GM20000 (cell line): ENCODE measurements at places on chromosomes 4 and X.
A peak's percentile ranks its signal among the peaks of the same experiment; 100 is the strongest.

DNA sequence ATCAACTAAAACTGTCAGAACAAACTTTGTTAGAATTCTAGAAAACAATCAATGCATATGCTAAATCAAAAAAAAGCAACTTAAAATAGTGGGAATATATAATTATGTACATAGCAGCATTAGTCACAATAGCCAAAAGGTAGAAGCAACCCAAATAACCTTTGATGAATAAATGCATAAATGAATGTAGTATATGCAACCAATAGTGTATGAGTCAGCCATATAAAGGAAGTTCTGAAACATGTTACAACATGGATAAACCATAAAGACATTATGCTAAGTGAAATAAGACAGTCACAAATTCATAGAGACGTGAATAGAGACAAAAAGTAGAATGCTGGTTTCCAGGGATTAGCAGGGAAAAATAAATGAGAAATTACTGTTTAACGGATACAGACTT, 762.8 kb upstream of the INTU start:
- no peak for DNase-seq

- peak; percentile 7 for DNase-seq
Measured at GRCh38 chrX:15299941-15300851, 15.2 kb downstream of the ASB11 start.

DNA sequence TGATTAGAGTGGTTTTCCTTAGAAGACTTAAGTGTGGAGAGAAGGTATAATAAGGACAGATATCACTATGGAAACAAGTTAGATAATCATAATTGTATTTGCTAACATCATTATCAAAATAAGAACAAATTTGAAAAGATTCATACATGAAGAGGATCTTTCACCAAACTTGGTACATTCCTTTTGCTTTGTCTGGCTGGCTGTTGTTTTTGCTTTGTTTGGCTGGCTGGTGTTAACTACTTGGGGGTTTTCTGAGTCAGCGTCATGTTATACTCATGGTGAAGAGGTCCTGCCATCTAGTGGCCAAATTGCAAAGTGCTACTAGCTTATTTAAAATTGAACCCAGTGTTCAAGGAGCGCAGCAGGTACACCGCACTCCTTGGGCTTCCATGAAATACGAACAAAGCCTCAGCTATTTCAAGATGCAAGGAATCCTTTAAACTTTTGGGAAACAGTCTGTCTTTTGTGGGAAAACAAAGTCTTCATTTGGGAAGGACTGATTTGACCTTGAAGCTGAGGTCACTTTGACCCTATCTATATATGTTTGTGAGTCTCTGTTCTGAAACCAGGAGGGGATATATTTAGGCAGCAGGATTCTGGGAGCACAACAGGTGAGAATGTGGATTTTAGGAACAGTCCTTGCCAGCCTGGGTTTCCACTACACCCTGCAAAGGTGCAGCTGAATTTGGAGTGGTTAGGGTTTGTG, 129.7 kb downstream of the PLS3 start:
- peak; percentile 29 for DNase-seq

DNA sequence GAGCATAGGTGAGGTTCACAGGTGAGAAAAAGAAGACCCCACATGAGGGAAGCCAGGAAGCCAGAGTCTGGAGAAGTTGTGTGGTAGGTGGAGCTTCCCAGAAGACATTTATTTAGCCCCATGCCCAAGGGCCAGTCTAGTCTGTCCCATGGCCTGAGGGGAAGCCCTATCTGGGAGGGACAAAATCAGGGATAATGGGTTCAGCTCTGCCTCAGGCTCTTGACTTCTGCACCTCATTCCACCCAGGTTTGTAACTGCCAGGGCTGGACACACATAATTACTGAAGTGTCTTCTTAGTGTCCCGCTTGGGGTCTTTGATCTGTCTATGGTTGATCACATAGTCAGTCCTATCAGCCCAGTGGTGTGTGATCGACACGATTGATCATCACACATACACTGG, 36.0 kb downstream of the TSC22D3 start:
- DNase-seq = no peak

DNA sequence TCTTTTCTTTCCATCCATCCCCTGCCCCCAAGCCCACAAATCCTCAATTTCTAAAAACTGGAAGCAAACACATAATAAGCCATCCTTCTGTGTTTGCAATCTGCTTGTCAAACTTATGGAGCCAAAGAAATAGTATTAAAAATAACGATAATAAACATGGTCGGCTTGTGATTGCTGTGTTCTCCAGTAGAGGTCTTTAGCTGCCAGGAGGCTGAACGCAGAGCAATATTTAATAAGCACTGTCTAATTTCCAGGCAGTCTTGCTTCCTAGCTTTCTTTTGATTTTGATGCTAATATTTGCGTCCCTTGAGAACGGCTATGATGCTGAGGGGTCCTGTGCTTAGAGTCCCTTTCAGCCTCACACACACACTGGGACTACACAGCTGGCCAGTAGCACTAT, 3.2 kb upstream of the HELT start:
- DNase-seq = no peak

GRCh38 chrX:119017077-119017476, 42.7 kb downstream of the LONRF3 start:
- DNase-seq = no peak

GRCh38 chrX:151789179-151789800, 54.7 kb downstream of the CNGA2 start:
- no peak for DNase-seq

- no peak for DNase-seq
Measured at GRCh38 chr4:7727749-7728148, 211.9 kb downstream of the AFAP1 start.

DNA sequence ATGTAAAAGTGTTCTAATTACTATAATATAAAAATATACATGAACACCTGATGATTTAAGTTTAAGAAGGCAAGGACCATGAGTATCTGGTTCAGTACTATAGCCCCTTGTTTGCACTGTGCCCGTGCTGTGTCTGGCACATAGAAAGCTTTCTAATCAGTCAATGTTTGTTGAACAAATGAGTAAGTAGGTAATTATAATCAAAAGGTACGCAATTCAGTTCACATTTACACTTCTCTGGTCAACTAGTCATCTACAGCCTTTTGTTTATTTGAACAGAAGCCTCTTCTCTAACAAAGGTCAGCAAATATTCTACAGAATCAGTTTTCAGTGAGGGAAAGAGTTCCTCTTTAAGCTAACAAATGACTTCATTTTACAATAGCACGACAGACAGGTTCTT, 523.3 kb downstream of the SMARCA1 start:
- no peak for DNase-seq

DNA sequence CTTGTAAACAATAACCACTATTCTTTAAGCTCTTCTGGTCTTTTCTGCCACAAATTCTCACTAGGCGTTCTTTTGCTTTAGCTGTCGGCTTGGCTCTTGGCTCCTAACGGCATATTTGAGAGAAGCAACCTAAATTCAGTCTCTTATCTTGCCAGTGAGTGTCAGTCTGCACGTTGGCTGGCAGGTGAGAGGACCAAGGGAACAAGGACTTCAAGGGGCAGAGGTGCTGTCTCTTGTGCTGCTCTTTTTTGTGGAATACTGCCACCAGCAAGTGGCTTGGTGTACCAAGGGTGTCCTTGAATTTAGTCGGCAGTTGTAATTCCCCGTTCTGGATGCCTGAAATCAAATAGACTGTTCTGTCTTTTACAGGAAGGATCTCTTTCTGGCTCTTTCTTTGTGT, 77.8 kb upstream of the SLC4A4 start:
- DNase-seq = no peak

- no peak for DNase-seq
Measured at GRCh38 chr4:119281393-119281792, 40.5 kb downstream of the FABP2 start.

- DNase-seq = no peak
Measured at GRCh38 chrX:50586980-50587379, 116.4 kb upstream of the DGKK start.

DNA sequence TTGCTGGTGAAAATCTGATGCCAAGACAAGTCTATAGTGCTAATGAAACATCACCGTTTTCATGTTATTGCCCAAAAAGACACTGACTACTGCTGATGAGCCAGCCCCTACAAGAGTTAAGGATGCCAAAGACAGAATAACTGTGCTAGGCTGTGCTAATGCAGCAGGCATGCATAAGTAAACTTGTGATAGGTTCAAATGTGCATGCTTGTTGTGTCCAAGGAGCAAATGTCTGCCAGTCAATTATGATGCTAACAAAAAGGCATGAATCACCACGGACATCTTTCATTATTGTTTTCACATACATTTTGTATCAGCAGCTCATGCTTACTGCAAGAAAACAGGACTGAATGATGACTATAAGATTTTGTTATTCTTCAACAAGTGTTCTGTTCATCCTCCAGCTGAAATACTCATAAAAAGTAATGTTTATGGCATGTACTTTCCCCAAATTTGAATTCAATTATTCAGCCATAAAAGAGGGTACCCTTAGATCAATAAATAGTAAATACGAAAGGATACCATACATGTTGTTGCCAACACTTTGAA, 306.9 kb upstream of the ARSJ start:
- no peak for DNase-seq

GRCh38 chr4:183142571-183143550, 43.8 kb downstream of the WWC2 start:
- no peak for DNase-seq

GRCh38 chrX:96387801-96388200, 296.8 kb upstream of the DIAPH2 start:
- no peak for DNase-seq

DNA sequence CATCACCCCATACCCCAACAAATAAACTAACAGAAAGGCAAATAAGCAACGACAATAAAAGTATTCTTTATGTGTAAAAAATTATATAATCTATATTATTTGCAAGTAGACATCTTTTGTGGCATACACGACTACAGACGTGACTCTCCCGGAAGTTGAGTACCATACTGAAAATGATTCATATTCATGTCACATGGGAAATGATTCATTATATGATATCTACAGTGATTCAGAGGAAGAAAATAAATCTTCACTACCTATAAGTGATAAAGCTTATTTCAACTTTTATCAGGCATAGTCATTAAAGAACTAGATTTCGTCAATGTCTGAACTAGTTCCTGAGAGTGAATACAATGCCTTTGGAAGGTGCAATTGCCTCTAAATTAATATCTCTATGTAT, 4.6 kb upstream of the ANTXR2 start:
- no peak for DNase-seq

- no peak for DNase-seq
Measured at GRCh38 chrX:38275615-38276014, 51.7 kb downstream of the RPGR start.

DNA sequence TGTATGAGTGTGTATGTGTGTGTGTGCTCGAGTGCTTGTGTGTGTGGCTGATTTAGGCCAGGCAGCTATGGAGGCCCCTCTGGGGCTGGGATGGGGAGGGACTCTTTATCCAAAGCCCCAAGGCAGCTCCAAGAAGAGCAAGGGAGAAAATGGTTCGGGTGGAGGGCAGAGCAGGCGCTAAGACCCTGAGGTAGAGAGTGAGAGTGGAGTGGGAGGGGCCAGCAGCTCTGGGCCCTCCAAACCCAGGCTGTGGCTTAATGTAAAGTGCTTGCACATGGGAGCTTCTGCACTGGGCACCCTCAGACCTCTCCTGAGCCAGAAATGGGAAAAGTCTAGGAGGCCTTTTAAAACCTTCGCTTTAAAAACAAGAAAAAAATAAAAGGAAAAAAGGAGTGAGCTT, 233.5 kb upstream of the PSAPL1 start:
- no peak for DNase-seq

DNA sequence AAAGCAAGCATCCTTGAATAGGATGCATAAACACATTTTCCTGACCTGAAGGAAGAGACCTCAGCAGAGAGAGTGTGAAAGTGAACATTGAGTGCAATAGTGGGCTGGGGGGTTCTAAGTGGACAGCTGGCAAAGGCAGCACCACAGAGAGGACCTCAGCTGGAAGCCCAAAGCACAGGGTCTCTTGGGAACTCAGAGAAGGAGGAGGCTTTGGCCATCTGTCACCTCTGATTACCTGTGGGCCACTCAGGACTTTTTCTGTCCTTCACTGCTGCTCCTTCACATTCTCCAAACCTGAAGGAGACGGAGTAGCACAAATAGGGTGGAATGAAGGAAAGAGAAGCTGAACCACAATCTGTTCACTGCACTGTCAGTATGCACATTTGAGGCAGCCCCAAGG, 37.9 kb upstream of the FAT4 start:
- DNase-seq = no peak

DNA sequence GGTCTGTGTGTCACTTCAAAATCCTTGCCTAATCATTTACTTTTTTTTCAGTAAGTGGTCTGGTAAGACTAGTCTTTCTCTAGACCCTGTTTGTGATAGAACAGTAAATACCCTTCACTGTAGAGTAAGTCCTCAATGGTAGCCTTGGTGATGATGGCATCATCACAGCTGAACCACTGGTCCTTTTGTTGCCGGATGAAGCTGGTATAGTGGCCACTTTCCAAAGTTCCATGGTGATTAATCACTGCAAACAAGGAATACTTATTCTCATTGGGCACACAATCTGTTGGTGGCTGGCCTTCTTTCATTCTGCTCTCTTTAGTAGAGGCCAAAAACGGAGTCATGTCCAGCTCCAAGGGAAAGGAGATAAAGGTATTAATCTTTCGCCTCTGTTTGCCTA, 2.9 kb downstream of the USP51 start:
- DNase-seq = no peak

DNA sequence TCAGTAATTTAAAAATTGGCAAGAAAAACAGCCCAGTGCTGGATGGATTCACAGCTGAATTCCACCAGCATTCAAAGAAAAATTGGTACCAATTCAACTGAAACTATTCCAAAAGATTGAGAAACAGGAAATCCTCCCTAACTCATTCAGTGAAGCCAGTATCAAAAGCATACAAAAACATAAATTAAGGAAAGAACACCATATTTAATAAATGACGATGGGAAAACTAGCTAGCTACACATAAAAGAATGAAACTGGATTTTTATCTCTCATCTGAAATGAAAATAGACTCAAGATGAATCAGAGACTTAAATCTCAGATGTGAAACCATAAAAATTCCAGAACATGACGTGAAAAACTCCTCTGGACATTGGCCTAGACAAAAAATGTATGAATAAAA, 516.8 kb upstream of the SPANXN1 start:
- no peak for DNase-seq

DNA sequence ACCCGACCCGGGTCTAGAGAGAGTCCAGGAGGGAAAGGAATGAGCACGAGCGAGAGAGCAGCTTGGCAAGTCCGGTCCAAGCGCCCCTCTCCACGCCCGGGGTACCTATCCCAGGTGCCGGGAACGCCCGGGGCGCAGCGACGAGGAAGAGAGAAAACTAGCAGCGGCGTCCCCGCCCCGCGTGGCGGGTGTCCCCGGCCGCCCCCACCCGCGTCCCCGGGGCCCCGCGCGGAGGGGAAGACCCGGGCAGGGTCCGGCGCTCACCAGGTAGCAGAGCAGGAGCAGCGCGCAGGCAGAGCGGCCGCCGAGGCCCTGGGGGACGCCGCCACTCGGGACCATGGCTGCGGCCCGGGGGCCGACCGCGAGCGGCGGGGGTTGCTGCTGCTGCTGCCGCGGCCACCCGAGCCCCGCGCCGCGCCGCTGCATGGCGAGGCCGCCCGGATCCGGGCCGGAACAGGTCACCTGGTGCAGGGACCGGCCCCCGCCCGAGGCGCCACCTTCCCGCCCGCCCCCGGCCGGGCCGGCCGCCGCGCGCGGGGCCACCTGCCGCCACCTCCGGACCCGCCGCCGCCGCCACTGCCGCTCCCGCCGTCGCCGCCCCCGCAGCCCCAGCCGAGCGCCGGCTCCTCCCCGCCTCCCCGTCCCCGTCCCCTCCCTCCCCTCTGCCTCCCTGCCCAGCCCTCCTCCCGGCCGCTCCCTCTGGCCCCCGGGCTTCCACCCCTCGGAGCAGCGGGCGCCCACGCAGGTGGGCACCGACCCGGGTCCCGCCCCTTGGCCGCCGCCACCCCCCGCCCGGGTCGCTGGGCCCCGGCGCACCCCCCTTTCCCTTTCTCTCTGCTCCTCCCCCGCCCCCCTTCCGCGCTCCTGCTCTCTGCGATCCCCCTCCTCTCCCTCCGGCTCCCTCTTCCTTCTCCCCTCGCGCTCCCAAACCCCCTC, at the start of gene SEL1L3:
Gene SEL1L3, minus strand, starts transcription at position 578 of the 936 bp plus-strand sequence. Its CDS starts 152 bp downstream, at position 426.
- peak; percentile 92 for DNase-seq
